Activated CD4-positive, alpha-beta T cell treated with anti-CD3 and anti-CD28 coated beads, Interleukin-2, amount 50 U/mL, for 24 hours (primary cell): ENCODE measurements at places on chromosomes 1 and 21.

GRCh38 chr1:55427606-55428005 lies 212.4 kb upstream of the USP24 start:
- no peak for DNase-seq

DNA sequence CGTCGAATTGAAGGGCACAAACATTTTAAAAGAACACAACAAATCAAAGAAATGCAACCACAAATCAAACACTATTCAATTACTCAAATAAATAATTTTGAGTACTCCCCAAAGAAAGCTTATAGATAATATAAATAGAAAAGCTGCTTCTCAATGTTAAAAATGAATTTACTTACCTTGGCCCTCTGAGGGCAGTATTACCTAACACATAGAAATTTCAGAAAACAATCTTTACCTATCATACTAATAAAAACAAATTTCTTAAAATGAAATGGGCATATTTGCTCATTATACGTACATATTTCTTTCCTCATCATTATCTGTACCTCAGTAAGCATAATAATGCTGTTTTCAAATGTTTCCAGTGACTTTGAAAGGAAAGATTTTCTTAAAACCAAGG lies 141.8 kb downstream of the AKT3 start:
- DNase-seq, result no peak

- no peak for DNase-seq
These were observed 24.3 kb downstream of the AHCTF1 start for GRCh38 chr1:246907472-246907871.

DNA sequence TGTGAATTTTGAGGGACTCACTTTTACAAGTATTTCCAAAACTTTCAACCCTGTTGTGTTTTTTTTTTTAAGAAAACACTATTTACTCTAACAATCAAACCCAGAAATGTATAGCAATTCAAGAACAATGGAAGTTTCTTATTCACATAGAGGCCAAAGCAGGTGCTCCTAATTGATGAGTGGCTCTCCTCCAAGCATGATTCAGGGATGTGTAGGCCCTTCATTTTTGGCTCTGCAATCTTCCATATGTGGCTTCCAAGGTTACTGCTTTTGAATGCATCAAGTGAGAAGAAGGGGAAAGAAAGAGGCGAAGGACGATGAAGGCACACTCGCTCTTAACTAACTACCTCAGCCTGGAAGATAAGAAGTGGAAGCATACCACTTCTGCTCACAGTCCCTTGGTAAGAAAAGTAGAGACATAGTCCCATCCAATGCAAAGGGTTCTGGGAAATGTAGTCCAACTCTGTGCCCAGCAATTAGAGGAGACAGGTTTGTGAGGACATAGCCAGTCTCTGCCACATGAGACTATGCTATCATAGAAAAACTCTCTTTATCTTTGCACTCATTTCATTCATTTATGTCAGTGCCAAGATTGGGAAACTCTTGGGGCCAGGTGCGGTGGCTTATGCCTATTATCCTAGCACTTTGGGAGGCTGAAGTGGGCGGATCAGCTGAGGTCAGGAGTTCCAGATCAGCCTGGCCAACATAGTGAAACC lies 46.0 kb downstream of the OPTC start:
- DNase-seq, result no peak

- DNase-seq, result no peak
These were observed 19.2 kb upstream of the DEPDC1 start for GRCh38 chr1:68516066-68516465.
